Activated gamma-delta T cell treated with anti-CD3 and anti-CD28 coated beads, Interleukin-2, amount 50 U/mL, for 16 hours (primary cell): ENCODE measurements at places on chromosomes 12 and 14.

- no peak for DNase-seq
Measured at GRCh38 chr14:95936041-95936440, 59.4 kb downstream of the TUNAR start.

DNA sequence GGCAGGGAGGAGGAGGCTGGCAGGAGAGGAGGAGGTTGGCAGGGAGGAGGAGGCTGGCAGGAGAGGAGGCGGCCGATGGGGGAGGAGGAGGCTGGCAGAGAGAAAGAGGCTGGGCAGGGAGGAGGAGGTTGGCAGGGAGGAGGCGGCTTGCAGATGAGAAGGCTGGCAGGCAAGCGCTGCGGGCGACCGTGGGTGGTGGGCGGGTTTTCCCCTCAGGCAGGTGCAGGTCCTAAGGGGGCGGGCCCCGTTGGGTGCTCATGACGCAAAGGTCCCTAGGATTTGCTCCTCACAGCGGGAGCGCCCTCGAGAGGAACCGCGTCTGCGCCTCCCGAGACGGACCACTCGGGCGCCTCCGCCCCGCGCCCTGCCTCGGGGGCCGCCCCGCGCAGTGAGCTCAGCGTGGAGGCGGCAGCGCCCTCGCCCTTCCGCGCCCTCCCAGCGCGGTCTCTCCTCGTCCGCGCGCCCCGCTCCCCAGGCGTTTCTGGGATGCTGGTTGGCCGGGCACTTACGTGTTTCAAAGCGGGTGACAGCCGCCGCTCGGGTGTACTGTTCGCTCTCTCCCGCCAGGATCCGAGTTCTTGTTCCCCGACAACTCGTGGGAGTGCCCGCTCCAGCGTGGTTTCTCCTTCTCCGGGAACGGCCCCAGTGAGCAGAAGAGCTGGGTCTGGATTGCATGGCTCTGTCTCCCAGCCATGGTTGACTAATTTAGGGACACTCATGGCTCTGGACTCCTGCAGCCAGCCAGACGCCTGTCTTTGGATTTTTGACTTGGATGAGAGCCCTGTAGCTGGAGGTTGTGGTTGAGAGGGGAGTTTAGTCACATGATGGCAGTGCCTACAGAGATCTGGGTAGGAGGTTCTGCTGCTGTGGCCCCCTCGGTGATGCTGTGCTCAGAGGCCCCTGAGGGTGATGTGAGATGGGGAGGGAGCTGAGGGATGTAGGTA, 64.1 kb upstream of the PPP4R3A start:
- DNase-seq: peak; percentile 63

DNA sequence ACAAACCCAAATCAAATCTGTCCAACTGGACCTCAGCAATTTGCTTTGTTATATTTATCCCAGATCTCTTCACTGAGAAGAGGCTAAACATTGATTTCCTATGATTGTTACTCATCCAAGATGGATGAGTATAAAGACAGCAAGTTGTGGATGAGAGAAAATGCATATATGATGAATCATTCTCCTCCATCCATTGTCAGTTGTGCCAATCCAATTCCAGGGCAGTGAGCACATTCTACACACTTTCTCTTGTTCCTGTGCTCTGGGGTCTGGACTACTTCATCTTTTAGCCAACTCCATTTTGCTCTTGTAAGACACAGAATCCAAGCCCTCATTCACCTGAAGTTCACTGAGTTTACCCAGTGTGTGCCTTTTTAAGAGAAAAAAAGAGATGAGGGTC, 105.7 kb downstream of the GCH1 start:
- no peak for DNase-seq

- no peak for DNase-seq
Measured at GRCh38 chr14:74647678-74648461, 35.8 kb upstream of the LTBP2 start.

DNA sequence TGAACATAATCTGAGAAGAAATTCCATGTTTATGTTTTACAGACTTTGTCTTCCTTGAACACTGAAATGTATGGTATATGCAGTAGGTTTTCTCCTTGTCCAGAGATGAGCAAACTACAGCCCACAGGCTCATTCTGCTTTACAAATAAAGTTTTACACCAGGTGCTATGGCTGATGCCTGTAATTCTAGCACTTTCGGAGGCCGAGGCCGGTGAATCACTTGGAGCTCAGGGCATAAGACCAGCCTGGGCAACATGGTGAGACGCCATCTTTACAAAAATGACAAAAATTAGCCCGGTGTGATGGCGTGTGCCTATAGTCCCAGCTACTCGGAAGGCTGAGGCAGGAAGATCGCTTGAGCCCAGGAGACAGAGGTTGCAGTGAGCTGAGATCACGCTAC, 64.7 kb downstream of the LRP6 start:
- no peak for DNase-seq

DNA sequence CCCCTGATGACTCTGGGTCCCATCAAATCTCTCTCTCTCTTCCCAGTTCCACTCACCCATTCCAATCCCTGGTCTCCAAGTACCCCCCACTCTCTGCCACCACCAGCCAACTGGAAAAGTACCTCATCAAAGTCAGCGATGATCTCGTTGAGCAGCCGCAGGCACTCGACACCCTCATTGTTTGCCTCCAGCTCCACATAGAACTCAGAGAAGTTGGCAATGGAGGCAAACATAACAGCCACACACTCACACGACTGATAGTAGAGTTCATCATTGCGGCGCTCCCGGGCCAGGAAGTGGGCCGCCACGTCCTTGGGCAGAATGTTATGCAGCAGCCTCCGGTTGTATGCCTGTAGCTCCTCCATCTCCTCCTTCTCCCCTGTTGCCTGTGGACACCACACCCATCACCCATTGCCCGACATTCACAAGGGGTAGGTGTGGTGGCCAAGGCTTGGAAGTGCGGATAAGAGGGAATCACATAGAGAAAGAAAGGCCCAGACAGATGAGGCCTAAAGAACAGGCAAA, 17.2 kb downstream of the ADCY6 start:
- DNase-seq: no peak

- no peak for DNase-seq
Measured at GRCh38 chr12:67890726-67891258, 98.5 kb upstream of the IFNG-AS1 start.

DNA sequence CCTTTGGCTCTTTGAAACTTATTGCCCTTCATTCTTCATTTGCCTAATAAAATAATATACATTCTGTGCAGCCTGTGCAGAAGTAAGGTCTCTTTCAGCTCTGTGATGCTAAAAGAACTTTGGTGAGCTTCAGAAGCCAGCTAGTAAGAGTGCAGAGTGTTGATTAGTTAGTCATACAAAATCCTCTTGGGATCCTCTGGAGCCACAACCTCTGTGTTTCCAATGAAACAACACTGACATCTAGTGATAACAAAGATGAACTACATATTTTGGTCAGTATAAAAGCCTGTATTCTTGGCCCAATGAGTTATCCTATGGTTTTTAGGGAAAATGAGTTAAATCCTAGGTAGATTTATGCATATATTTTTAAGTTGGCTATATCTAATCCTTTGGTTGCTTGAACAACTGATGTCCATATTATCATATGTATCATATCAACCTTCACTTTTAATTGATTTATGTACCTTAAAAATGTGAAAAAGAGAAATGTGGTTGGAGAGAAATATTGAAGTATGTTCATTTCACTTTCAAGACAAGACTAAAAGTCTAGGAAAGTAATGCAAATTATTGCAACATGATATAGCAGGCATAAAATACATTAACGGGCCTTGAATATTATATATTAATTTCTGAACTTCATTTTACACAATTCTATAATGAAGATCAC, 158.4 kb downstream of the KLHL28 start:
- DNase-seq: no peak

DNA sequence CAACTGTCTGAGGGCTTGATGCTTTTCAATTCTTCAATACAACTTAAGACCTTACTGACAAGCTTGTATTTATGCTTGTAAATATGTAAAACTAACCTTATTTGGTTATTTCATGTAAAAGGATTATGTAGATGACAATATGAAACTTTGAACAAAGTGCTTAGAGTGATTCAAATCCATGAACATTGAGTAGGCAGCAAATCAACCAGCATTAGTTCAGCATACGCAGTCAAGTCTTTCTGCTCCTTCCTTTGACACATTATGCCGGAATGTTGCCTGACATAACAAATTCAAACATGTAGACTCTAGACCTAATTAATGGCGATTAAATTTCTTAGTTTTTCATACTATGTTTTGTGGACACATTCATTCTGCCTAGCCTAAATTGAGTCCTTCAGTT, 105.2 kb downstream of the FGD4 start:
- DNase-seq: no peak

- no peak for DNase-seq
Measured at GRCh38 chr12:46296822-46297221, 28.0 kb upstream of the SLC38A1 start.

GRCh38 chr12:103846415-103846814, 5.4 kb upstream of the NT5DC3 start:
- no peak for DNase-seq

DNA sequence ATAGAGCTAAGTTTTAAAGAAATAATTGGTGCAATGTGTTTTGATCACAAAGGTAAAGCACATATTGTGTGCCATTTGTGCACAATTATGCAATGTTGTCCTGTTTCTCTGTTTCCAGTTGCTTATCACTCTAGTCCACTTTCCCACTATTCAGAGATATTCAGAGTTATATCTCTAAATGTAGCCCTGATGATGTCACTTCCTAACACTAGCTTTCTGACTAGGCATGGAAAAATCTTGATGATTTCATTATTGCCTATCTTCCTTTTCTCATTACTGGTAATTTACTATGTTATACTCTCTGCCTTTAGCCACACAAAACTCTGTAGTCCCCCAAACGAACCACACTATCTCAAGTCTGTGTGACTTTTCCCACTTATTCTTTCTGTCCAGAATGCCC, 221.2 kb downstream of the TRHDE start:
- no peak for DNase-seq

DNA sequence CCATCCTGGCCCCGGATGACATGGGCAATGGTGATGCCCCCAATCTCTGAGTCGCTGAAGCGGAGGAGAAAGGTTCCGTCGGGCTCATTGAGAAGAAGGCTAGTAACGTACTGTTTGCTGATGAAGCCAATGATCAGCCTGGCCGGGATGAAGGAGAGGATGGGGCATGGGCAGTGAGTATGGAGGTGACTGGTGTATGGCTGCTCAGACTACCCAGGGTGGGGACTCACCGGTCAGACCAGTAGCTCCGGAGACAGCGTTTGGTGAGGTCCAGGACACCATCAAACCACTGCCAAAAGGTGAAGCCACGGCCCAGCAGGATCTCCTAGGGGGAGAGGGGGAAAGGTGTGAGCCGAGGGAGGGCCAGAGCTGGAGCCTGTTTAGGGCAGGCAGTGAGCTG, 10.9 kb downstream of the NAB2 start:
- DNase-seq: no peak

DNA sequence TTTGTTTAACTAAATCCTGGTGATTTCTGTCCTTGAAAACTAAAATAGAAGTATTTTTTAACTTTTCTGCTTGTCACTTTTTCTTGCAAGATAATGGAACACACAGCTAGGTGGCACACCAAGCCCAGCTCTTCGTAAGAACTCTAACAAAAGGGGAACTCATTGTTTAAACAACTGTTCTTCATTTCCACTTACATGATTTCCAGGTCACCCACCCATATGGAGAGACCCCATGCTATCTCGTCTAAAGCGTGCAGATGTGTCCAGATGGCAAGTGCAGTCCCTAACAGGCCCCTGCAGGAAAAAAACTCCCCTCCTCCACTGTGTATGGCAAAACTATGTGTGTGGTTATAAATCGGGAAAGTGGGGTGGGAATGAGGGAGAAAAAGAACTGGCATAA, 43.3 kb upstream of the NT5DC3 start:
- no peak for DNase-seq

- DNase-seq: no peak
Measured at GRCh38 chr12:106564678-106565329, 18.0 kb upstream of the RFX4 start.

- DNase-seq: no peak
Measured at GRCh38 chr12:117686911-117687377, 281.8 kb downstream of the KSR2 start.

GRCh38 chr14:105117257-105117646, 51.3 kb downstream of the JAG2 start:
- DNase-seq: no peak

DNA sequence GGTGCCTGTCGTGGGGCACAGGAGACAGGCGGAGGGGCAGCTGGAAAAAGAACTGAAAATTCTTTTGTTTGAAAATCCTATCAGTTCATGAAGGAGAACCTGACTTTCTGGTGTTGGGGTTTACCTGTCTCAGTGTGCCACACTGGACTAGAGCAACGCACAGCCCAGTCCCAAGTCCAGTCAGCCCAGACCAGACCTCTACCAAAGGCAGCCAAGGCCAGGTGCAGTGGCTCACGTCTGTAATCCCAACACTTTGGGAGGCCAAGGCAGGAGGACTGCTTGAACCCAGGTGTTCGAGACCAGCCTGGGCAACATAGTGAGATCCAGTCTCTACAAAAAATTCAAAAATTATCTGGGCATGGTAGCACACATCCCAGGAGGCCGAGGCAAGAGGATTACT, 4.6 kb downstream of the CCDC85C start:
- DNase-seq: no peak

GRCh38 chr12:130700492-130701401, 15.4 kb downstream of the RIMBP2 start:
- no peak for DNase-seq

DNA sequence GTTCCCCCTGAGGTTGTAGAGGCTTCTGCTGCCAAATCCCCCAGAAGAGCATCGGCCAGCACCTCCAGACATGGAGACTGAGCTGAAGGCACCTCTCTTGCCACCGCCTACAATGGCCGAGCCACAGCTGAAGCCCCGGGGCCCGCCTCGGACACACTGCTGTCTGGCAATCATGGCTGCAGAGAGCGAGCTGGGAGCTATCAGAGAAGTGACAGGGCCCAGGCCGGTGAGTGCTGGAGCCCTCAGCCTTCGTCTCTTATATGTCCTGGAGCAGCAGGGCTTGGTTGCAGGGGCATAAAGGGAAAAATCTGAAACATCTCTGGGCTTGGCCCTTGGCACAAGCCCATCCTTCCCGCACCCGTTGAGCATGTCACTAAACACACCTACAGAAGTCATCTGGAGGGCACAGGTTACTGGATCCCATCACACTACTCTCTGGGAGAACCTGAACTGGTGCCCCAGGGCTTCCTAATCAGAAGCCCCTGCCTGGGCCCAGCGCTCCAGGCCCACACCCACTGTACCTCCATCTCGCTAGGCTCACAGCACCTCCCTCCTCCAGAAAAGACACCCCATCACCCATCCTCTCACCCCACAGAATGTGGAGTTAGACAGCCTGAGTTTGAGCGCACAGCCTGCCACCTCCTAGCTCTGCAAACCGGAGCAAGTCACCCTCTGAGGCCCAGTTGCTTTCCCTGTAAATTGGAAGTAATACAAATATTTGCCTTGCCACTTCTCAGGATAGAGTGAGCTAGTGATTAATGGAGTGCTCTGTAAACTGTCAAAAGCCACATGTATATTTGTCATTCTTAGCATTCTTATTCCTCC, at the start of gene KRT4:
Gene KRT4, minus strand, starts transcription at position 232 of the 825 bp plus-strand sequence. Its CDS starts 58 bp downstream, at position 174.
- no peak for DNase-seq

GRCh38 chr12:110721570-110721969, 21.1 kb downstream of the PPP1CC start:
- no peak for DNase-seq

- no peak for DNase-seq
Measured at GRCh38 chr14:24254630-24255392, 8.2 kb downstream of the TGM1 start.

- no peak for DNase-seq
Measured at GRCh38 chr12:20740972-20741371, 45.8 kb downstream of the SLCO1C1 start.
